ENCODE measurements at places on chromosomes 16 and 17. TPM values are rescaled to one million over a fixed set of nuclear protein-coding genes. Genes with fewer than 3 reads are reported as not detected.

DNA sequence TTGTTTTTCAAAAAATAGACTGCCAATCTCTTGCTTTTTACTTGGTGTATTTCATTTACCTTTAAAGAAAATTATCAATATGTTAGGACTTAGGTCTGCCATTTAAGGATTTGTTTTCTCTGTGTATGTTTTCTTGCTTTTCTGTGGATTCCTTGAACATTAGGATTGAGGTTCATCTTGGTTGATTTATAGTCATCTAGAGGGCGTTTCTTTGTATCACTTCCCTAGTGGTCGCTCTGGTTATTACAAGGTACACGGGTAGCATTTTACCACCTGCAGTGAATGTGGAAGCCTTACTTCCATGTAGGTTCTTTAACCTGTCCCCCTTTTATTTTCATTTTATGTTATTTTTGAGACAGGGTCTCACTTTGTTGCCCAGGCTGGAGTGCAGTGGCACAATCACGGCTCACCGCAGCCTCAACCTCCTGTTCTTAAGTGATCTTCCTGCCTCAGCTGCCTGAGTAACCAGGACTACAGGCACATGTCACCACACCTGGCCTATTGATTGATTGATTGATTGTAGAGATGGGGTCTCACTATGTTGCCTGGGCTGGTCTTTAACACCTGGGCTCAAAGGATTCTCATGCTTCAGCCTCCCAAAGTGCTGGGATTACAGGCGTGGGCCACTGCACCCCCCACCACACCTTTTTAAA lies 35.2 kb upstream of the CBX4 start:
- peak; percentile 85 for DNase-seq

- DNase-seq: no peak
Measured at GRCh38 chr16:19281246-19281645, 4.3 kb upstream of the CLEC19A start.

DNA sequence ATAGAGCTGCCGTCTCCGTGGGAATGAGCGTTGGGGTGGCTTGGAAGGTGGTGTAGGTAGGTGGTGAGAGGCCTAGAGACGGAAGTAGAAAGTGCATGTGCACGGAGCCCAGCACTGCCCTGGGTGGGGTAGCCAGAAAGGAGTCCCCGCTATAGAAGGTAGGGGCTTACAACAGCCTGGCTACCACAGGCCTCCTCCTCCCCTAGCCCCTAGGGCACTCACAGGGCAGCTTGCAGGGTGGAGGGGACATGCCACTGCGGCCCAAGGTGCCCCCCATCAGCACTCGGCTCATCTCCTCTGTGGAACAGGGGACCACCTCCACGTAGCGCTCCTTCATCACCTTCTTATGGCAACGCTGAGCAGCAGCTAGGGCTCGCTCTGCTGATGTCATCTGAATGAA lies 5.0 kb downstream of the ESRP2 start:
- DNase-seq: peak; percentile 22

- DNase-seq: no peak
Measured at GRCh38 chr17:36188891-36189306, 7.7 kb downstream of the CCL3L1 start.

GRCh38 chr17:69608808-69609472 lies 194.4 kb downstream of the MAP2K6 start:
- DNase-seq: peak; percentile 86

DNA sequence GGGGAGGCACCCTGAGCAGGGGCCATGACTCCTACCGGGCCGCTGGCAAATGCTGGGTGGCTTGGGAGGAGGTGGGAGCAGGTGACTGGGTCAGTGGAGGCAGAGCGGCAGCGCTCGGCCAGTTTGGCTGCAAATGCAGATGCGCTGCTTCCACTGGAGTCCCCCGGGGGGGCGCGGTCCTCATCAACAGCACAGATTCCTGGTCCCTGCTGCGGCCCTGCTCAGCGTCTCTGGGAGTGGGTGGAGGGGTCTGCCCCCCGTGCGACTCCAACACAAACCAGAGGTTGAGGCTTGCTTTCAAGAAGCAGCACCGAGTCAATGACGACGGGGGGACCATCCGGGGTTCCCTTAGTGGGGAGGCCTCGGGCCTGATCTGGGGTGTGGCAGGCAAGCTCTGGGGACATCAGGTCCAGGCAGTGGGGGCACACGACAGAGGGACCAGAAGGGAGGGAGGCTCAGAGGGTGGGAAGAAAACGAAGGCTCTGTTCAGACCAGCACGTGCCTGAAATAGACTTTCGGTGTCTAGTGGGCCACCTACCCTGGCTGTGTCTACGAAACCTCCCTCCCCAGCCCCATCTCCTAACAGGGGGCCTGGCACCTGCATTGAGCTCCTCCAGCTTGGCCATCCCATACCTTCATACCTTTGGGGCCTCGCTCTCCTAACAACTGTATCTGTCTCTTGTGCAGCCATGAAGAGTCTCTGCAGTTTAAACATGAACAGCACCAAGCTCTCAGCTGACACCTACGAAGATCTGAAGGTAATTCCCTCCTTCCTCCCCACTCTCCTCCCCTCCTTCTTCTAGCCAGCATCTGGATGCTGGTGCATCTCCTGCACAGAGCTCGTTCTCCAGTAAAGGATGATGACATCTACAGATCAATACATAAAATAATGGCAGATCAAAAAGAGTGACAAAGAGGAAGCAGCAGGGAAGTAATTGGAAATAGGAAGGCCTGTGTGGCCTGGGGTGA lies 72.5 kb upstream of the PLCG2 start:
- DNase-seq: no peak

GRCh38 chr17:47162013-47162622 lies 27.0 kb downstream of the CDC27 start:
- no peak for DNase-seq

The TBC1D3H gene
- total RNA-seq: not detected

The RNF227 gene
- 2.4 TPM for total RNA-seq

The VTN gene
- not detected for total RNA-seq

The PLD6 gene
- total RNA-seq: 2.7 TPM

The AATK gene
- under 0.01 TPM for total RNA-seq

The FA2H gene
- not detected for total RNA-seq

The WFIKKN1 gene
- total RNA-seq: 0.36 TPM

The NBR1 gene
- 115 TPM for total RNA-seq

The DNAI2 gene
- not detected for total RNA-seq

The PHOSPHO1 gene
- 0.29 TPM for total RNA-seq

The REXO5 gene
- 6.2 TPM for total RNA-seq

Data from osteoblast (primary cell).